Aortic smooth muscle cell (primary cell): ENCODE measurements at places on chromosomes 7 and 10. TPM values are rescaled to one million over a fixed set of nuclear protein-coding genes. Genes with fewer than 3 reads are reported as not detected.

Gene CCDC3
- 7.5 and 21.1 TPM in 2 replicates for total RNA-seq

Gene NCF1
- total RNA-seq = not detected in 2 replicates

Gene ADAM12
- 13.6 and 13.7 TPM in 2 replicates for total RNA-seq

Gene MINDY4
- 6.6 and 8.1 TPM in 2 replicates for total RNA-seq

Gene C10orf53
- total RNA-seq = not detected in 2 replicates

Gene PTPRN2
- 0.56 and 1.6 TPM in 2 replicates for total RNA-seq

Gene POMZP3
- 4.1 and 5.3 TPM in 2 replicates for total RNA-seq

Gene LRIT1
- not detected in 2 replicates for total RNA-seq

Gene ENO4
- 0.19 and 0.26 TPM in 2 replicates for total RNA-seq
